ENCODE measurements at places on chromosomes 1 and 21. TPM values are rescaled to one million over a fixed set of nuclear protein-coding genes. Genes with fewer than 3 reads are reported as not detected.

Gene EXO1
- total RNA-seq: 4.8 TPM

Gene BSDC1
- total RNA-seq: 29.6 TPM

Gene NBPF20
- 1.8 TPM for total RNA-seq

Gene HNRNPCL4
- total RNA-seq: not detected

DNA sequence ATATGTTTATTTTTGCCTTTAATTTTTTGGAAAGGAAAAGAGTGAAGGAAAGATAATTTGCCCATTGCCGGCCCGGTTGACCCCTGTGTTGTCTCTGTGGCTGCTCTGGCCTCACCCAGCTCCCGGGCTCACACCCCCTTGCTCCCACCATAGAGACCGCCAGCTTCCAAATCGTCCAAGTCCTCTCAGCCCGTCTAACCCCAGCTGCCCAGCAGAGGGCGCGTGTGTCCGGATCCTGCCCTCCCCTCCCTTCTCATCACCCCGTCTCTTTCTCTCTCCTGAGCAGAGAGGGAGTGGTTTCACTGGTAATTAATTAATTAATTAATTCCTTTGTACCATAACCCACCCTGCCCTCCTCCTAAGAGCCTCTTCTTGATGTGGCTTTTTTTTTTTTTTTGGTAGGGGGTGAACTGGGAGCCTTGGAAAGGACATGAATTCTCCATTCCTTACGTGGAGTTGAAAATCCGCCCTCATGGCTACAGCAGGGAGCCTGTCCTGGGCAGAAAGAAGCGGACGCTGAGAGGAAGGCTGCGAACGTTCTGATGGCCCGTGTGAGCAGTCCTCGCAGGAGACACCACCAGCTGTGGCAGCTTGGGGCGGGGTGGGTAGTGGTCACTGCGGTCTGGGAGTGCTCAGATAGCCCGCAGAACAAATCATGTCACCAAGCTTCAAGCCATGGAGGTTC is 45.9 kb downstream of the KIAA0040 start:
- DNase-seq: peak; percentile 71

DNA sequence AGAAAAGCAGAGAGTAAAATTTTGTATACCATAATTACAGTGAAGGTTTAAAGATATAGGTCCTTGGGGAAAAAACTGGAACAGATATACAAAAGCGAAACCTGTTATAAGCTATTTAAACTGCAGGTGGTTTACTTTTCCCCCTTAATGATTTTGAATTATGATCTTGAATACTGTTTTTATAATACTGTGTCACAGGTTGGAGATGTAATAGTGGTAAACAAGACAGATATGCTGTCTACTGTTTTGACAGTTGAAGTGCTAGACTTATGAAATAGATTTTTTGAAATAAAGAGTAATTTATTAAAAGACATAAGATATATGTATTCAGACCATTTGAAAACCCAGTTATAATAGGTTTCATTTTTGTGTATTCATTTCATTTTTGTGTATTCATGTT is 129.4 kb downstream of the CD247 start:
- DNase-seq: no peak

GRCh38 chr1:55310505-55310971 is 95.4 kb upstream of the USP24 start:
- peak; percentile 40 for DNase-seq

DNA sequence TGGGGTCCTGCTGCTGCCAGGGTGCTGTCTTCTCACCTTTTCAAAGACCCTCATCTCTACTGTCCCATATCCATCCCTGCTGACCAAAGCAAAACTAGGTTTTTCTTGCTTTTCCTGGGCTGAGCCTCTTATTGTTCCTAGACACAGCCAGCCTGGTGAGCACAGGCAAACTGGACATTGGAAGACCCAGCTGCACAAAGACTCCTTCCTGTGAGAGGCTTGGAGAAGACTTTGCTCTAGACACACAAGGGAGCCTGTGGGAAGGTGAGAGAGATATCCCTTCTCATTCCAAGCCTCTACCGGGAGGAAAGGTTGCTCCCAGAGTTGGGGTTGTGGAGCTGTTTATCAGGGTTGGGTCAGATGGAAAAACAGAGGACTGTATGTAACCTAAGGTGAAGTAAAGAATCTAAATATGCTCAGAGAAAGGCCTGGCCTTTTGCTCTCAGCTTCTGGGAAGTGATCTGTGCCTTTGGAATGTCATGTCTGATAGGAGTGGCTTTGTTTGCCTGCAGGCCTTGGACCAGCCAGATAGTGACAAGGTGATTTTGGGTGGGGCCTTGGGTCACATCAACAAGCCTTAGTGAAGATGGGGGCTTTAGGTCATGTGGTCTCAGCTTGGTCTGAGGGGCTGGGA is 87.6 kb upstream of the RUNX1 start:
- peak; percentile 48 for DNase-seq

DNA sequence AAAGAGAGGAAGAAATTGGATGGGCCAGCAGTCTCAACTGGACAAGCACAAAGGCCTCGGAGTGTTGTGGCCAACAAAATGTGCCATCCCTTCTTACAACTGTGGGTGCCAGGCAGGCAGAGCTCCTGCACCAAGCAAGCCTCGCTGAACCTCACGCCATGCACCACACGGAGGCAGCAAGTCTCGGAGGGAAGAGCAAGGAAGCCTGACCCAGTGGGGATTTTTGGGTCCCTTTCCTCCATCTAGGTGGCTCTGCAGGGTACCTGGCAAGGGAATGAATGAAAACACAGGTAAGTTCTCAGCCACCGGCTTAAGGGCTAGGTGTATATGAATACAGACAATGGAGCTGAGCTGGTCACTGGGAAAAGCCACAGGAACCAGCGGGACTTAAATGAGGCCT is 40.8 kb downstream of the HSD3B1 start:
- DNase-seq: no peak

DNA sequence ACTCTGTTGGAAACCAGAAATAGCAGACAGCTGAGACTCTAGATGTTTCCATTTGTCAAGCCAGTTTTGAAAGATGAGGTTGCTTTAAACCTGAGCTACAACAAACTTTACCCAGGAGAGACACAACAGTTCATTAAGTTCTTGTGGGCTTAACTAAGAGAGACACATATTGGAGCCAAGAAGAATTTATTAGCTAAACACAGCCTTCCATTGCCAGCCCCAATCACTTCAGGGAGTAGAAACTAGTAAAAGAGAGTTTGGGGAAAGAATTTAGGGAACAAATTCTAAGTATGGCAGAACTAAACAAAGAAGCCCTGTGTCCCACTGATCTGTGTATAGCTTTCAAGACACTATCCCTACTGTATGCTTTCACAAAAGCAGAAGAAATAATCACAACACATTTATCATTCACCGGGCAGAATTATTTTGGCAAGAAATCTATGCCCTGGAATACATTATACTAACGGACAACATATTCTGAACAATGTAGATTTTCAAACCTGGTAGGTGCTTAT is 87.3 kb upstream of the KAZN start:
- DNase-seq: no peak

All from lung microvascular endothelial cell (primary cell).